ENCODE measurements at places on chromosomes 1 and 21.

GRCh38 chr1:200260597-200261335, 149.1 kb downstream of the ZNF281 start:
- DNase-seq = no peak

DNA sequence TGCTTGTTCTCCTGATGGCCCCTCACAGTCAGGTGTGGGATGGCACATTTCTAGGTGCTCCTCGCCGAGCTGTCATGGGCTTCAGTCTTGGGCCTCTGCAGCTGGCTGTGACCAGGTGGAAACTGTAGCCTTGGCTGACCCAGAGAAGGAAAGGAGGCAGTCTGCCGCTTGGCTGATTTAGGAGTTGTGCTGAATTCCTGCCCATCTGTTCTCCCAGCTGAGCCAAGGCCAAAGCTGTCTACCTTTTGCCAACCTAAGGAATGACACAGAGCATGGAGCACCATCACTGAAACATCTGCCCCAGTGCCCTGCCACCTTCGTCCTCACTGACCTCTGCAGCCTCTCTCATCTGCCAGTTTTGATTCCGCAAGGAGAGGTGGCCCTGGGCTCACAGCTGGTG, 27.9 kb downstream of the UTP25 start:
- no peak for DNase-seq

DNA sequence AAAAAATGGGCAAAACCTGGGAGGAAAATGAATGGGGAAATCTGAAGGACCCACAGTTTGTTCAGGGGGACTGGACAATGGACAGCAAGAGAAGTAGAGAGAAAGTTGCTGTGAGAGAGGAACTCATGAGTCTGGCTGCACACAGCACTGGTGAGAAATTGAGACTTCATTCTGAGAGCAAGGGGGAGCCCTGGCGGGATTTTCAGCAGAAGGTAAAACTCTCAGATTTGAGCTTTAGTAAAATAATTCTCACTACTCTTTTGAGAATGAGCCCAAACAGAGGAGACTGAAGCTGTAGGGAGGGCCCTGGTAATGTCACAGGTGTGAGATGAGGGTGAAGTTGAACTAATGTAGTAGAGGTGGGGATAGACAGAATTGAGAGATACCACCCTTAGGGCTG, 438.6 kb downstream of the OMA1 start:
- no peak for DNase-seq

DNA sequence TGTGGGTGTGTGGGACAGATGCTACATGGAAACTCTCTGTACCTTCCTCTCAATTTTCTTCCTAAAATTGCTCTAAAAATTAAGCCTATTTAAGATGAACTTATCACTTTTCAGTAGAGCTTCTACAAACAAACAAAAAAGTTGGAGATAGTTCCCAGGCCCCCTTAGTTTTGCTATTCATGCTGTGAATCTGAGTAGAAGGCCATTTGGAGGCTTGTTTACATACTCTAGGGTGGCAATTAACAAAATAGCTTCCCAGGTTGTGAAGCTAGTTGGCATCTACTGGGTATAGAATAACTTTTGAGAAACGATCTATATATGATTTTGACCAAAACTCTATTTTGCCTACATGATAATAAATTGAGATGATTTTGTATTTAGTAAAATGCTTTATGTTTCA, 541.4 kb upstream of the B3GALT2 start:
- DNase-seq = no peak

DNA sequence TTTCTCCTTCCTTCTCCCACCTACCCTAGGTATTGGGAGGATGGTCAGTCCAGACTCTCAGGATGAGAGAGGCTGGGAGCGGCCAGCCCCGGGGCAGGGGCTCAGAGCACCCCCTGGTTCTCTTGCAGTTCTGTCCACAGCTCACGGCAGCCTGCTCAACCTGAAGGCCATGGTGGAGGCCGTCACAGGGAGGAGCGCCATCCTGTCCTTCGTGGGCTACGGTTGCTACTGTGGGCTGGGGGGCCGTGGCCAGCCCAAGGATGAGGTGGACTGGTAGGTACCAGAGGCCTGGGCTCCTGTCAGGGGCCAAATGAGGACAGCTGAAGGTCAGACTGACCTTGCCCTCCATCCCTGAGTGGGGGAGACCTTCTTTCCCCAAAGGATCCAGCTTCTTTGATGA, 4.2 kb downstream of the PLA2G2F start:
- no peak for DNase-seq

DNA sequence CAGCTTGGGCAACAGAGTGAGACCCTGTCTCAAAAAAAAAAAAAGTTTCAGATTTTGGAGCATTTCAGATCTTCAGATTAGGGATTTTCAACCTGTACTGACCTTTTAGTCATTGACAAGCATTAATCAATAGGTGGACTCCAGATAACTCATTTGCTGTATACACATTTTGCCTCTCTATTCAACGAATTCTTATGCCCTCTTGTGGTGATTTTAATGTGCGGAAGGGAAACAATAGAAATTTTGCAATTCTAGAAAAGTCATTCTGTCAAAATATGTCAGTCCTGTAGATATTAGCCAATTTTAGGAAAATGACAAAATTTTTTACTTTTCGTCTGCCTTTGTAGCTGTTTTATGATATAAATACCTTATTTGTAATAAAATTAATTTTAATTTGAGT, 11.6 kb upstream of the OR2G2 start:
- DNase-seq = no peak

DNA sequence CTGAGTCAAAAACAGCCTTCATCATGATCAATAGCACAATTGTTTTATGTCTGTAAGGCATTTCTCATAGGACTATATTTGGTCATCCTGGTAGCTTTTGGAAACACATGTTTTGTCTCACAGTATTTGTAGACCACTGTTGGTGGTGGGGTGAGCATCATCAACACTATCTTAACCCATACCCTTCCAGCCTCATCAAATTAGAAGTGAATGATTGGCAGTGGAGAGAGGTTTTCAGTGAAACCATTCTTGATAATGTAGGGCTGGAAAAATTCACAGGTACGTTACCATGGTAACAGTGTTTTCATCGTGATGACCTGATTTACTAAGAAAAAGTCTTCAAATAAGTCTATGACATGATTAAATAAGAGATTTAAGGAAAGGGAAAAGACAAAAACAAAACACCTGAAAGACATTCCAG, 45.3 kb upstream of the C1orf105 start:
- no peak for DNase-seq

GRCh38 chr1:221735999-221736398, 5.9 kb downstream of the DUSP10 start:
- no peak for DNase-seq

GRCh38 chr1:35210321-35211119, 17.6 kb upstream of the SFPQ start:
- no peak for DNase-seq

DNA sequence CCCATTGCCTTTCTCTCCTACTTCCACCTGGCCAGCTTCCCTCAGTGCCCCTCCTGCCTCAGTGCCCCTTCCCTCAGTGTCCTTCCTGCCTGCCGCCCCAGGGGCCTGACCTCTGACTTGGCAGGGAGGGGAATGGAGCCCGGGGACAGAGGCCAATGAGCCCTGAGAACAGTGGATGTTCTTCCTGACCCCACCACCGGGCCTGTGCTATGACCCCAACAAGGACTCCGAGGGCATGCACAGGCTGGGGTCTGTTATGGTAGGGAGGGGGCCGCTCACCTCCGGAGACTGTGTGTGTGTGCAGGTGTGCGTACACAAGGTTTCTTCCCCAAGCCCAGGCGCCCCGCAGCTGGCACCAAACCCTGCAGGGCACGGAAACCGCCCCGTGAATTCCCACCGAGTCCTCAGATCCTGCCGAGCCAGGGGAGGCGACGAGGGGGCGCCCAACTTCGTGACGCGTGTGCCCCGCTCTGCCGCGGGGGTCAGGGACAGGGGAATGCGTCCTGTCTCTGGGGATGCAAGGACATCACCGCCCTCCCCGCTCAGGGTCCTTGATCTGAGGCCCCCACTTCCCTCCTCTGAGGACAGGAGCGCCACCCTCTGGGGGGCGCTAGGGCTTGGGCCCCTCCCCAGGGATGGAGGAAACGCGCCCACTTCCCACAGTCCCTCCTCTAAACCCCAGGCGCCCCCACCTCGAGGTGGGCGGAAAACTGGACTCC, 766 bp downstream of the RAP1GAP start:
- DNase-seq = no peak

GRCh38 chr1:10108134-10108663, 75.4 kb downstream of the UBE4B start:
- no peak for DNase-seq

DNA sequence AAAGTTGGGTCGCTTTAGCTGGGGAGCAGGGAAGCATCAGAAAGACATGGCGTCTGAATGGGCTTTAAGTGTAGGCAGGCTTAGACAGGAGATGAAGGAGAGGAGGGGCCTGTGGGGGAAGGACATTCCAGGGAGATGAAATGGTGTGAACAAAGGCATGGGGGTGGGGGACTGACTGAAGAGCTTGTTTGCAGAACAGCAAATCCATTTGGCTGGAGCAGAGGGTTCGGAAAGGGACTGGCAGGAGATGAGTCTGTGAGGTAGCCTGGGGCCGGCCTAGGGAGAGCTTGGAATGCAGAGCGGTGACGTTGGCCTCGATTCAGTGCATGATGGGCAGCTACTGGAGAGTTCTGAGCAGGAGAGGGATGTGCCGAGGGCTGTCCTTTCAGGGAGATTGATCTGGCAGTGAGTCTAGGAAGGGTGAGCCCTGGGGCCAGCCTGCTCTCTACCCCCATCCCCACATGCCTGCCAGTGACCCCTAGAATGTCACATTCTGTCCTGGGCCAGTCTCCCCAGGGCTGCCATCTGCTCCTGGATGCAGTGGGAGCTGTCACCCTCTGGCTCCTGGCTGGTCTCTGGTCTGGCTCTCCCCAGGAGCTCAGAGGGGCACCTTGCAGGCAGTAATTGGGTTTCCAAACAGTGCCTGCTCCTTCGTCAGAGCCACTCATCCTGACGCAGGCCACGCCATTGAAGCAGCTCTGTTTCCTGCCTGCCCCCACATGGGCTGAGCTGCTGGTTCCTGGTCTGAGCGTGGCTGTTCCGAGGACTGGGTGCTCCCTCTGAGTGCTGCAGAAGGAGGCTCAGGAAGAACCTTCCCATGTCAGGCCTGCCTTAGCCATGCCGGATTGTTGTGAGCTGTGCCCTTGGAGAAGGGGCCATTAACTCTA, 22.3 kb upstream of the TMEM222 start:
- DNase-seq = no peak

DNA sequence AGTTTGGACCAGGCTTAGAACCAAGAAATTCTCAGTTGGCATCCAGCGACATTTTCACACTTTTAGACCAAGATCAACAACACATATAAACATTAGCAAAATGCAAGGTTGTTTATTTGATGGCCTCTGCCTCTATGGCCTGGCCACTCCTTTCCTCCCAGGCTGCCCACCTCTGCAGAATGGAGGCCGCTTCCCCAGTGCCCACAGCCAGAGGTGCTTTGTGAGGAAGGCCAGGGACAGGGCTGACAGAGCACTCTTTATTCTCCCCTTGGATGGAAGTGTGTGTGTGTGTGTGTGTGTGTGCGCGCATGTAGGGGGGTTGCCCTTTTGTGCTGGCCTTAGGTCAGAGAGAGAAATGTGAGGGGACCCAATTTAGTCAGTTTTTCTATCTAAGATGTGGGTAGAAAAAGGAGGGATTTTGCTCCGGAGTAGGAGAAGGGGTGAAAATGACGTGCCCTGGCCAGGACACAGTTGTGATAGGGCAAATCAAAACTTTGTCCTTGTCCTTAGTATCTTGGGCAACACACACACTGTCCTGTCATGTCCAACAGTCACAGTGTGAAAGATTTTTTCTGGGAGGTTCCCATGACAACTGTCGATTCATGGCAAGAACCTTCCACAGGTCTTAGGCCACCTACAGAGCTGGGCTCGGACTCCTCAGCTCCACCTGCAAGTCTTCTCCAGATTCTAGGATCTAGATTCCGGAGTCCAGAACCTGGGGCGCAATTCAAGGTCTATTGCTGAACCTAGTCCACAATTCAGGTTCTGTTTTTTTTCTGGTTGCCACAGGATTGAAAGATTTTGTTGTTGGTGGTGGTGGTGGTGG, 104.9 kb upstream of the SLC2A1 start:
- DNase-seq = no peak

- DNase-seq = no peak
Observed at GRCh38 chr1:23577056-23578004, 18.0 kb upstream of the ID3 start.

DNA sequence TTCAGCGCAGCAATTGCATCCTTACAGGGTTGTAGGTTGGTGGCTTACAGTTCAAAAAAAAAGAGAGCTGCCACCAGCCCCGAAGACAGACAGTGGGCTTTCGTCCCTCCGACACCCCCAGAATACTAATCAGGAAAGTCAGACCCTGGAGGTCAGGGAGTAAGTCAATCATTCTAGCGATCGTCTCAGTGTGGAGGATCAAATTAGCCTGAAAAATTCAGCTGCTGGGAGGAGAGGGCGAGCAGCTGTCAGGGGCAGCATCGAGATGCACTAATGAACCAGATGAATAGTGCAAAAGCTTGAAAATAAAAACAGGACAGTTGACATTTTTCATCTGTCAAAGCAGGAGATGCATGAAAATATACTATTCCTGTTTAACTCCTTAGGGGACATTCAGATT, 138.4 kb downstream of the NEK7 start:
- DNase-seq = no peak

DNA sequence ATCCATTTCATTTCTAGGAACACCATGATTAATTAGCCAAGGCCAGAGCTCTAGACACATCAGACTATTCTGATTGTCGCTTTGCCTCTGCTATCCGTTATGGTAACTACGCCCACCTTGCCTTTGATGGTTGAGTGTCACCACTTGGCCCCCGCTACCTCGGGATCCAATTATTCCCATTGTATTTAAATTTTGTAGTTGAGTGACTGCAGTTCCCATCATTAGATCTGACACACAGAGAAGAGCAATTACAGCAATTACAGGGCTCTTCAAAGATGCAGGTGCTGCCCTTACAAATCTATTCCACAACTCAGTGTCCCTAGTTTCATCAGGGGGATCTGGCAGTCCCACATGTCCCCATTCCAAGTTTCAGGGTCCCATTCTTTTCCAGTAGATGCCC, 44.9 kb upstream of the ABCA4 start:
- no peak for DNase-seq

- no peak for DNase-seq
Observed at GRCh38 chr1:14957375-14958098, 196.0 kb upstream of the TMEM51 start.

DNA sequence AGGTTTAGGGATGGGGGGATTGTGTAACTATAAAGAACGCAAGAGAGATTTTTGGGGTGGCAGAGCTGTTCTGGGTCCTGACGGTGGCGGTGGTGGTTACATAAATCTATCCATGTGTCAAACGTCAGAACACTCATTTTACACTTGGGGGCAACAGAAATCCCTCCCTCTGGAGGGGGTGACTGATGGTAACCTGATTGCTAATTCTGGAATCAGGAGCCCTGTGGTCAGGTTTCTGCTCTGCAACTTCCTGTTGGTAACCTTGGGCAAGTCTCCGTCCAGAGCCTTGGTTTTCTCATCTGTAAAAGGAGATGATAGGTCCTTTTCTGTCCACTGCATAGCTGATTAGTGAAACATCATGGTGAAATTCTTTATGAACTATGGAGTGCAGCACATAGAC, 40.9 kb downstream of the ALPL start:
- no peak for DNase-seq
